ENCODE measurements at places on chromosomes 4 and X.

- DNase-seq, result no peak
These were observed 131.8 kb downstream of the BMPR1B start for GRCh38 chr4:94889523-94889922.

DNA sequence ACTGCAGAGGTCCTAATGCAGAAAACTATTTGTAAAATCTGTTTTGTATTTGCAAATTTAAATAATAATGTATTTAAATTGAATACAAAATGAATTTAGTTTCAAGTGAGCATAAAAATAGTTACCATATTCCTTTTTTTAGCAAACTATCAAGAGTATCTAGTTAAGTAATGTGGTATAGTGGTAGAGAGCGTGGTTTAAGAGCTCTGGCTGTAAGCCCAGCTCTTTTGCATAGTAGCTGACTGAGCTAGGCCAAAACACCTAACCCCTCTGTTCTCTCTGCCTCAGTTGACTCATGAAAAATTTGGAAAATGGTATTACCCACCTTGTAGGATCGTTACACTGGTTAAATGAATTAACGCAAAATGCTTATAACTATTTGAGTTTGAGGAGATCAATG, 18.1 kb upstream of the ADAD1 start:
- DNase-seq, result no peak

DNA sequence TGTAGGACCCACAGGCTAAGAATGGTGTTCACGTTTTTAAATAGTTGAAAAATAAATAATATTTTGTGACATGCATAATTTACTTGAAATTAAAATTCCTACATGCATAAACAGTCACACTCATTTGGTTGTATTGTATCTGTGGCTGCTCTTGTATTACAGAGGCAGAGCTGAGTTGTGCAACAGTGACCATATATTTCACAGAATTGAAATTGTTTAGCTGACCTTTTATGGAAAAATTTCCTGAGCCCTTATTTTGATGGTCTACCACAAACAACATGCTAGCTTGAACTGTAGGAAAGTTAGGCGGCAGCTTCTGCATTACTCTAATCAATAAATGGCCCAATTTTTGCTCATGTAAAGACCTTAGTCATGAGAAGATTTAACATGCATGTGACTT, 633.4 kb upstream of the AADAT start:
- DNase-seq, result no peak

- no peak for DNase-seq
These were observed 21.9 kb downstream of the POU3F4 start for GRCh38 chrX:83529950-83530349.

DNA sequence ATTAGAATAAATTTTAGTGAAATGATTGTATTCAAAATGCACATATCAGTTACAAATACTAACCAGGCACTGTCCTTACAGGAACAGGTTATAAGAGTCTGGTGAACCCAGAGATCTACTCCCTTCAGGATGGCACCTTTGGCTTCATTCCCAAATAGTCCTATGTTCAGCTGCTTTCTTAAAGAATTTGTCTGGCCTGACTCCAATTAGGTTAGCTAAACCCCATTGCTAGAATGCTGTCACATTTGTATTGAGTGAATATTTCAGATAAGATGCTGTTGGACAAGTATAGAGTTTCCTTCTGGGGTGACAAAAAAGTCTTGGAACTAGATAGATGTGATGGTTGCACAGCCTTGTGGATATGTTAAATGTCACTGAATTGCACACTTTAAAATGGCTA, 69.4 kb downstream of the EFHC2 start:
- DNase-seq, result no peak

- no peak for DNase-seq
These were observed 1024.1 kb downstream of the RPA4 start for GRCh38 chrX:97907791-97908190.

Measured in activated naive CD8-positive, alpha-beta T cell treated with anti-CD3 and anti-CD28 coated beads for 36 hours (primary cell).